ENCODE measurements at places on chromosomes 13 and 19.

- DNase-seq, result peak; percentile 56
These were observed 12.3 kb upstream of the ZNF180 start for GRCh38 chr19:44512326-44513298.

DNA sequence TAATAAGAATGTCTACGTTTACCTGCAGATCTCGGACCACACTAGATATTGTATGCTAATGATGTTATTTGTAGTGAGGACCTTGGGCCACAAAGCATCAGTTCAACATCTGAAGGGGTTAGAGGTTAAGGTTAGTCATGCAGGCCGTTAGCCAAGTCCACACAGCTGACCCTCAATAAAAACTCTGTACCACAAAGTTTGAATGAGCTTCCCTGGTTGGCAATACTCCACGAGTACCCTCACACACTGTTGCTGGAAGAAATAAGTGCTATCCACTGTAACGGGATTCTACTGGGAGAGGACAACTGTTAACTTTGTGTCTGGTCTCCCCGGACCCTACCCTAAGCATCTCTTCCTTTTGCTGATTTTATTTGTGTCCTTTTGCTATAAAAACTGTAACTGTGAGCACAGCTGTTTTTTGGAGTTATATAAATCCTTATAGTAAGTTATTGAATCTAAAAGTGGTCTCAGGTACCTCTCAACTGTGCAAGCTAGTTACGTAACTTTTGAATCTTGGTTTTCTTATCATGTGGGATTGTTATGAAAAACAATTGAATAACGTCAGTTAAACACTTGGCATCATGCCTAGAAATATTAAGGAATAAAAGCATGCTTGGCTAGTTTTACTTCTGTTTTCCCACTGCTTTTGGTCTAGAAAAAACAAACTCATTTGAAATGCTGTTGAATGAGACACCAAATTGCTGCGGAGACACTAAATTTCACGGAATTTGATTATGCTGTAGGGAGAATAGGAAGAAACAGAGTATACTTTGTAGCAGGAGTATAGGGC lies 181.5 kb downstream of the DNAJC3 start:
- DNase-seq, result no peak

DNA sequence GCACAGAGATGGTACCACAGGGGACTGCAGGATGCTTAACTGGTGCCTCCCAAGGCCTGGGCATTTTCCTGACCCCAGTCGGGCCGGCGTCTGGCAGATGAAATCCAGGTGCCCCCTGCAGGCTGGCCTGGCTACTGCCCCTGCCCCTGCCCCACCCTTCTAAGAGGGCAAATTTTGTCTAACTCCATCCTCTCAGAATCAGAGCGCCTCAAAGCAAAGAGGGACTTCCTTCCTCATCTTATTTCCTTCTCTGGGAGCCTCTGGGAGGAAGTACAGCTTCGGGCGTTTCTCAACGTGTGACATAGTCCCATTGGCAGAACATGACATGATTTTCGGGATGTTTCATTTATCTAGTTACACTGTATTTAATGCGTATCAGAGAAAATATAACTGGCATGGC lies 2.7 kb downstream of the PRKACA start:
- DNase-seq, result peak; percentile 87

DNA sequence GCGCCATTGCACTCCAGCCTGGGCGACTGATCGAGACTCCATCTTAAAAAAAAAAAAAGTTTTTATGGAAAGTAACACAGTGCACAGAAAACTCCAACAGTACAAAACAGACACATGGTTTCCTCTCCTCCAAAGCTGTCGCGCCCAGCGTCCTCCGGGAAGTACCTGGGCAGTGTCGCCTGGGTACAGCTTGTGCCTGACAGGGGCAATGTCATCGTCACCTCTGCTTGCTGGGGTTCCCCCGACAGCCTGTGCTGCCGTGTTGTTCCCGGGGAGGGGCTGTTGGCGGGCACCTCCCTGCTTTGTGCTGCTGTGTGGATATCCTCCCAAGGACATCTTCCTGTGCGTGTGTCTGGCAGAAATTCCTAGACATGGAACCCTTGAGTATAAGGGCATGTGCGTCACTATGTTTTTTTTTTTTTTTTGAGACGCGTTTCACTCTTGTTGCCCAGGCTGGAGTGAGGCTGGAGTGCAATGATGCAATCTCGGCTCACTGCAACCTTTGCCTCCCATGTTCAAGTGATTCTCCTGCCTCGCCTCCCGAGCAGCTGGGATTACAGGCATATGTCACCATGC lies 2.4 kb upstream of the F2RL3 start:
- DNase-seq, result peak; percentile 86
